ENCODE measurements at places on chromosomes 1 and 21. TPM values are rescaled to one million over a fixed set of nuclear protein-coding genes. Genes with fewer than 3 reads are reported as not detected.

DNA sequence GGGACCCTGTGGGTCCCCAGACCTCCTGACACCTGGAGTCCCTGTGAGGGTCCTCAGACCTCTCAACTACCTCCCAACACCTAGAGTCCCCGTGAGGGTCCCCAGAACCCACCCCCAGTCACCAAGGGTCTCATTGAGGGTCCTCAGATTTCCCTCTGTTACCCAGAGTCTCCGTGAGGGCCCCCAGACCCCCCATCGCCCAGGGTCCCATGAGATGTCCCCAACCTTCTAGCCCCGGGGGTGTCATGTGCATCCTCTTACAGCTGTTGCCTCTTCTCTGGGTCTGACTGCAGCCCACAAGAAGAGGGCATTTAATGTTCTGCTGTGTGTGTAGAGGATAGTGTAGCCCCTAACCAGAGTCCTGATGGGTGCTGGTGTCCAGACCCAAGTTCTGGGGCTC is 2.0 kb upstream of the GJC2 start:
- H3K36me3 ChIP-seq = no peaks in the 10 kb centered on the region
- H3K27me3 ChIP-seq = no peaks in the 10 kb centered on the region
- peaks cover 16% of the 10 kb centered on the region for H3K4me1 ChIP-seq

Gene LAPTM5
- 6.1 TPM for total RNA-seq

GRCh38 chr1:151043163-151043562 is 4.4 kb upstream of the C1orf56 start:
- H3K4me1 ChIP-seq = no peaks in the 10 kb centered on the region
- no peaks in the 10 kb centered on the region for H3K36me3 ChIP-seq
- H3K27ac ChIP-seq = no peak overlapping the region
- H3K4me3 ChIP-seq = no peak overlapping the region

DNA sequence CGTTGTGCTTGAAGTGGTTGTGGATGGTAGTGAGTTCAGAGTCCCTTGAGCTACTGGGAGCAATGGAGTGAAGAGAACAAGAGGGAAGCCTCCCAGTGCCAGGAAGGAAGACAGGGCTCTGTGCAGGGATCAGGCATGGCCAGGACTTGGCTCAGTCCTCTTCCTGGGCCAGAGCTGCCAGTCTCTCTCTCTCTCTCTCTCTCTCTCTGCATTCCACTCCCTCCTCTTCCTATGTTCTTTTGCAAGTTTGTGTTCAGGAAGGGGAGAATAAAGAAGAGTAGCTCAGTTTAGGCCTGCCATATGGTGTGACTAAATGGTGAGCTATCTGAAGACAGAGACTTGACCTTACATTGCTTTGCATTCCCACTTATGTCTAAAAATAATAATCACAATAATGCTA is 20.5 kb upstream of the RPTN start:
- no peak for DNase-seq
- H3K36me3 ChIP-seq = no peaks in the 10 kb centered on the region
- no peak overlapping the region for H3K27ac ChIP-seq
- no peaks in the 10 kb centered on the region for H3K4me1 ChIP-seq
- no peak overlapping the region for H3K4me3 ChIP-seq

- DNase-seq = peak; percentile 89
- H3K27me3 ChIP-seq = no peaks in the 10 kb centered on the region
- no peaks in the 10 kb centered on the region for H3K36me3 ChIP-seq
- H3K4me1 ChIP-seq = peaks cover 29% of the 10 kb centered on the region
- peak overlapping the region; percentile 91 for H3K27ac ChIP-seq
Observed at GRCh38 chr1:203462878-203463277, 12.7 kb upstream of the PRELP start.

DNA sequence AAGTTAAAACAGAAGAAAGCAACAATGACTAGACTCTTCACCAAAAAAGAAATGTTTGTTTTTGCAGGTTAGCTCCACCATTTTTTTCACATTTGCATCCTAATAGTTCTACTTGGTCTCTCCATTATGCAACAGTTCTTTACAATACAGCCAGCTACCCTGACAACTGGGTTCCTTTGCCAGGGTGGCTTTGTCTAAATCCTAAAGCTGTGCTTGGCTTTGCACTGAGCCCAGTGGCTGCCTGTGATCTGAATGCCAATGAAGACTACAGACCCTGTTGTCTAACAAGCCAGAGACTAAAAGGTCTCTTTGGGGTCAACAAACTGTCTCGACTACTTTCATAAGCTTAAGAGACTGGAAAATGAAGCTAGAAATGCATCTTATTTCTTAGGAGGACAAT is 112.0 kb downstream of the AKT3 start:
- no peaks in the 10 kb centered on the region for H3K36me3 ChIP-seq
- no peak overlapping the region for H3K4me3 ChIP-seq
- no peaks in the 10 kb centered on the region for H3K4me1 ChIP-seq

GRCh38 chr1:226722240-226722900 is 16.7 kb downstream of the ITPKB start:
- no peaks in the 10 kb centered on the region for H3K27me3 ChIP-seq
- DNase-seq = no peak

DNA sequence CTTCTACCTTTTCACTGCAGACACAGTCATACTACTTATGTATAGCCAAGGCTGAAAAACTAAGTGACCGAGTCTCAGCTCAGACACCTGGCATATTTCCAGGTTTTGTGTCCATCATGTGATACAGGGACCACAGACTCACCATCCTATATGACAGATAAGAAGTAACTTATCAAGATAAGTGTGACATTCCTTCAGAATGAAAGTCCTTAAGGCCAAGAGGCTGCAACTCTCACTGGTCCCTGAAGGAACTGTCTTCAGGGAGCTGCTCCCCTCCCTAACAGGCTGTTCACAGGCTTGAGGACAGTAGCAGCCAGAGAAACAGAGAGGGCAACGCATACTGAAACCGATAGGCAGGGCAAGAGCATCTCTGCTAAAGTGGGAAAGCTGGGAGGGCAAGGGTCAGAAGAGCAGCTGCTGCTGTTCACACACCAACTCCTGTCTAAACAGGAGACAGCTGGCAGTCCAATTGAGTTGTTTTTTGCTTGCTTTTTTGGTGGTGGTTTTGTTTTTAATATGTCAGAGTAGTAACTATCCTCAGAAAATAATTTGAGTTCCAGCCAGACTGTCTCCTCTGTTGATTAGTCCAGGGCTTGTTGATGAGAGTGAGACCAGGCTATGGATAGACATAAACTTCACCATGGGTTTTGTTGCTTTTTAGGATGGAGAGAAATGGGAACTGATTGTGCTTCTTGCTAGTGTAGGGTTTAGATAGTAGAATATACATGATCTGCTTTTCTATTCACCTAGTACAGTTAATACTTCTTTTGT is 67.7 kb downstream of the MACF1 start:
- no peaks in the 10 kb centered on the region for H3K4me1 ChIP-seq
- no peak for DNase-seq
- H3K4me3 ChIP-seq = no peak overlapping the region
- H3K27me3 ChIP-seq = no peaks in the 10 kb centered on the region

DNA sequence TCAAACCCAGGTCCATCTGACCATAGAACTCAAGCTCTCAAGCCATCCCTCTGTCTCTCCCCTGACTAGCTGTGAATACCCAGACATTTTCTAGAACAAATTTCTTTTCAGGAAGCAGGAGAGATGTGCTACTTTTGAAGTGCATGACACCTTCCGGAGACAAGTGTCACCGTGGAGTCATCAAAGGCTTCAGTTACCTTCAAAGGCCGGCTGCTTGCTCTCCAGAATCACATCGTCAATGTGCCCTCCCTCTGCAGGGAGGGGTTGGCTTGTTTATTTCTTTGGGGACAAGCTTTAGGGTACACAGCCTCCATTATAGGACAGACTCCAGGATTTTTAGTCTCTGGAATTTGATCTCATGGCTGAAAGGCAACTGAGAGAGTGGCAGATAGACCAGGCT is 37.7 kb upstream of the IGSF21 start:
- no peak overlapping the region for H3K4me3 ChIP-seq
- no peaks in the 10 kb centered on the region for H3K4me1 ChIP-seq
- no peak for DNase-seq
- no peak overlapping the region for H3K27ac ChIP-seq
- H3K27me3 ChIP-seq = no peaks in the 10 kb centered on the region
- H3K36me3 ChIP-seq = no peaks in the 10 kb centered on the region

DNA sequence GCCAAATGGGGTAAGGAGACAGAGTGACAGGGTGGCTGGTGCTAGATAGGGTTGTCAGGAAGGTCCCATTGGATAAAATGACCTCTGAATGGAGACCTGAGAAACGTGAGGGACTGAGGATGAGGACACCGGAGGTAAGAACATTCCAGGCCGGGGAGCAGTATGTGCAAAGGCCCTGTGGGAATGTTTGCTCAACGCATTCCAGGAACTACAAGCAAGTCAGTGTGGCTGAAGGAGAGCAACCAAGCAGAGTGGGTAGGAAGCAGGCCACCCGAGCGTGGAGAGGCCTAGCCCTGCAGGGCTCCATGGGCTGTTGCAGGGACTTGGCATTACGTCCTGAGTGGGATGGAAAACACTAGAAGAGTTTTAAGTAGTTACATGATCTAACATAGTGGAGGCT is 185.6 kb downstream of the ZBTB18 start:
- H3K4me1 ChIP-seq = no peaks in the 10 kb centered on the region
- no peak overlapping the region for H3K27ac ChIP-seq
- DNase-seq = no peak
- H3K4me3 ChIP-seq = no peak overlapping the region

DNA sequence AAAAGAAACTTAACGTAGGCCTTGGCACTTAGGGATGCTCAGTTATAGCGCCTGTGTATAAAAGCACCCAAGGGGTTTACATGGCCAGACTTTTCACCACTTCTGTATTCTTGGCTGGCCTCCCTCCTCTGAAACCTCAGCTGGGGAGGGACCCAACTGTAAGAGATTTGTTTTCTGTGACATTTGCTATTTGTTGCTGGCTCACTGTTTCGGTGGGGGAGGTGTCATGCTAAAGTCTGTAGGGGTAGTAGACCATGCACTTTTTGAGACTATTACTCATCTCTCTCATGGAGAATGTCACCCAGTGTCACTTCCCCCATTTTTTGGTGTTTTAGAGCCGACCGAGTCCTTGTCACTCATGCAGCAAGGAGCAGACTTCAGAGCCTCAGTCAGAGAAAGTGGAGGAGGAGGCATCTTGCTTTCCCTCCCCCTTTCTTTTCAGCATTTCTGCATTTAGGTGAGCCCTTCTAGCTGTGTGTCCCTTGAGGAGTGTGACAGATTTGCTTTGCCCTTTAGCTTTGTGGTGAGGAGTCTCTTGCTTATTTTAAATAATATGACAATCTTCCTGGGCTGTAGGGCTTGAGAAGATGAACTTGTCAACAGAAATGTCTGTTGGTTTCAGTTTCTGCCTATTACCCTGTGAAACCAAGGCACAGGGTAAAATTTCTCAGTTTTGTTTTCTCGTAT is 160.1 kb downstream of the FASLG start:
- H3K4me3 ChIP-seq = no peak overlapping the region
- no peaks in the 10 kb centered on the region for H3K36me3 ChIP-seq
- H3K27ac ChIP-seq = no peak overlapping the region
- no peaks in the 10 kb centered on the region for H3K4me1 ChIP-seq
- no peak for DNase-seq

- H3K4me3 ChIP-seq = no peak overlapping the region
- no peaks in the 10 kb centered on the region for H3K27me3 ChIP-seq
- H3K27ac ChIP-seq = no peak overlapping the region
- no peaks in the 10 kb centered on the region for H3K36me3 ChIP-seq
- DNase-seq = no peak
Observed at GRCh38 chr1:175580841-175581240, 162.6 kb downstream of the TNR start.

- H3K27me3 ChIP-seq = no peaks in the 10 kb centered on the region
- peaks cover 9% of the 10 kb centered on the region for H3K4me1 ChIP-seq
- H3K36me3 ChIP-seq = no peaks in the 10 kb centered on the region
Observed at GRCh38 chr1:153670257-153670858, 435 bp downstream of the ILF2 start.

DNA sequence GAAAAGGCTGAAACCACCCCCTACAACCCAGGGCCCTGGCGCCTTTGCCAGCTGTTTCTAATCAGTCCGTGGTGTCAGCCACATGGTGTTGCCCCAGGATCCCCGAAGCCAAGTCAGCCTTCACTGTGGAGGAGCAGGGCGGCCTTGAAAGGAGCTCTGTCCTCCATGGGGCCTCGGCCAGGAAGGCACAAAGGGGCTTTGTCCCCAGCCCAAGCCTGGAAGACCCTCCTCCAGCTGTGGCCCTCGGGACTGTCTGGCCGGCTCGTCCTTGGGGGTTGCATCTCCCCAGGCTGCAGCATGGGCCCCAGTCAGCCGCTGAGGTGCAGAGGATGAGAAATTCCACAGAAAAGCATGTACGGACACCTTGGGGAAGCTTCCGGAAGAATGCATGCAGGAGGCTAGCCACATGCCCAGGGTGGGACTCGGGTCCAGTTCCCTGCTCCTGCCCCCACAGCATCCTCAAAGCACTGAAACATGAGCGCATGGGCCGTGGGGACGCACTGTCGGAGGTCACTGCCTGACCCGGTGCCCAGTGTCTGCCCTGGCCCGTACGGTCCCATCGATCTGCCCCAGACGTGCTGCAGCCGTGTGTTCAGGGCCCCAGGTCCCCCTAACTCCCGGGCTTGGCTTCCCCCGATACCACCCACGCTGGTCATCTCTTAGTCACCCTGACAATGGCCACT is 38.6 kb upstream of the POFUT2 start:
- no peaks in the 10 kb centered on the region for H3K27me3 ChIP-seq
- no peak overlapping the region for H3K4me3 ChIP-seq
- peaks cover 31% of the 10 kb centered on the region for H3K4me1 ChIP-seq
- H3K36me3 ChIP-seq = no peaks in the 10 kb centered on the region
- H3K27ac ChIP-seq = no peak overlapping the region

Gene CFAP45
- total RNA-seq = 3.6 TPM

- no peaks in the 10 kb centered on the region for H3K27me3 ChIP-seq
- no peak overlapping the region for H3K4me3 ChIP-seq
- H3K36me3 ChIP-seq = no peaks in the 10 kb centered on the region
- H3K4me1 ChIP-seq = peaks cover 3% of the 10 kb centered on the region
Observed at GRCh38 chr1:147561472-147561840, 20.2 kb downstream of the BCL9 start.

DNA sequence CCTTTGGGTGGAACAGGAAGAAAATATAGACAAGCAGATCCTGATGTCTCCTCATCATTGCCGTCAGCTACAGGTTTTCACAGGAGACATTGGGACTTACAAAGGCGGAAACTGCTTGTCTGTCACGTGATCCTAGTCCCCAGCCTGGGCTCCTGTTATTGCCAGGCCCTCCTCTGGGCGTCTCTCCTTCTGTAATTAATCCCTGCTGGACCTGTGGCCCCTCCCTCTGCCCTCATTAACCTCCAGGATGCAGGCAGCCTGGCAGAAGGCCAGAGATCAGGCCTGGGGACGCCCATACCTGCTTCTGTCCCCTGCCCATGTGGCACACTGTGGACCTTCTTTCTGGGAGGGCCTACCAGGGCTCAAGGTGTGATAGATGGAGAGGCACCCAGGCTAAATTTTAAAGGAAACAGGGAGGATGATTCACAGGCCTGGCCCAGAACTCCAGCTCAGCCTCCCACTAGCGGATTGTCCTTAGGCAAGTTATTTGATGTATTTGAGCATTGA is 2.4 kb downstream of the S100A5 start:
- peak overlapping the region; percentile 54 for H3K27ac ChIP-seq
- DNase-seq = no peak
- H3K36me3 ChIP-seq = no peaks in the 10 kb centered on the region

Gene MYBPHL
- total RNA-seq = not detected

Gene KLHDC9
- 12.1 TPM for total RNA-seq

- no peaks in the 10 kb centered on the region for H3K36me3 ChIP-seq
- no peak overlapping the region for H3K4me3 ChIP-seq
- no peak overlapping the region for H3K27ac ChIP-seq
- DNase-seq = no peak
- no peaks in the 10 kb centered on the region for H3K27me3 ChIP-seq
Observed at GRCh38 chr1:229674042-229674441, 48.0 kb downstream of the URB2 start.

GRCh38 chr1:151267760-151268159 is 13.2 kb downstream of the PSMD4 start:
- no peak overlapping the region for H3K4me3 ChIP-seq
- no peaks in the 10 kb centered on the region for H3K4me1 ChIP-seq
- DNase-seq = no peak
- no peak overlapping the region for H3K27ac ChIP-seq
- no peaks in the 10 kb centered on the region for H3K36me3 ChIP-seq
- H3K27me3 ChIP-seq = no peaks in the 10 kb centered on the region

Data from uterus (tissue), 4 donors.